ENCODE measurements at places on chromosomes 5 and 9. TPM values are rescaled to one million over a fixed set of nuclear protein-coding genes. Genes with fewer than 3 reads are reported as not detected.

DNA sequence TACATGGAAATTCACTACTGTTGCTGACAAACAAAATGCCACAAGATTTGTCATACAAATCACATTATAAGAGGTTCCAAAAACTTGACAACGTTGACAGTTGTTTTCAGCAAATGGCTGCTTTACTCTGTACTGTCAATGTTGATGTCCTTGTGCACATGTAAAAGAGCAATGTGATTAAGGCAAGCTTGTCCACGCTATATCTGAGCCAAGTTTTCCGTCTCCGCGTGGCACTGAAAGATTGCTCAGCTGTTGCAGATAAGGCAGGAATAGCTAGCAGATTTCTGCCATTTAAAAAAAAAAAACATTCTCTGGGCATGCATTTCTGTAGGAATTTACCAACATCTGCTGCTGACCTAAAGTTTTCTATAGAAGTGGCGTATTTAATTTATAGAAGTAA is 46.4 kb upstream of the MEF2C start:
- H3K36me3 ChIP-seq, result no peaks in the 10 kb centered on the region
- H3K4me1 ChIP-seq, result no peaks in the 10 kb centered on the region
- H3K27ac ChIP-seq, result no peak overlapping the region
- H3K27me3 ChIP-seq, result no peaks in the 10 kb centered on the region
- no peak for DNase-seq

GRCh38 chr5:40569546-40570270 is 110.0 kb upstream of the PTGER4 start:
- no peak for DNase-seq
- H3K4me1 ChIP-seq, result no peaks in the 10 kb centered on the region
- H3K4me3 ChIP-seq, result no peak overlapping the region
- no peaks in the 10 kb centered on the region for H3K27me3 ChIP-seq
- H3K36me3 ChIP-seq, result no peaks in the 10 kb centered on the region
- H3K27ac ChIP-seq, result no peak overlapping the region

DNA sequence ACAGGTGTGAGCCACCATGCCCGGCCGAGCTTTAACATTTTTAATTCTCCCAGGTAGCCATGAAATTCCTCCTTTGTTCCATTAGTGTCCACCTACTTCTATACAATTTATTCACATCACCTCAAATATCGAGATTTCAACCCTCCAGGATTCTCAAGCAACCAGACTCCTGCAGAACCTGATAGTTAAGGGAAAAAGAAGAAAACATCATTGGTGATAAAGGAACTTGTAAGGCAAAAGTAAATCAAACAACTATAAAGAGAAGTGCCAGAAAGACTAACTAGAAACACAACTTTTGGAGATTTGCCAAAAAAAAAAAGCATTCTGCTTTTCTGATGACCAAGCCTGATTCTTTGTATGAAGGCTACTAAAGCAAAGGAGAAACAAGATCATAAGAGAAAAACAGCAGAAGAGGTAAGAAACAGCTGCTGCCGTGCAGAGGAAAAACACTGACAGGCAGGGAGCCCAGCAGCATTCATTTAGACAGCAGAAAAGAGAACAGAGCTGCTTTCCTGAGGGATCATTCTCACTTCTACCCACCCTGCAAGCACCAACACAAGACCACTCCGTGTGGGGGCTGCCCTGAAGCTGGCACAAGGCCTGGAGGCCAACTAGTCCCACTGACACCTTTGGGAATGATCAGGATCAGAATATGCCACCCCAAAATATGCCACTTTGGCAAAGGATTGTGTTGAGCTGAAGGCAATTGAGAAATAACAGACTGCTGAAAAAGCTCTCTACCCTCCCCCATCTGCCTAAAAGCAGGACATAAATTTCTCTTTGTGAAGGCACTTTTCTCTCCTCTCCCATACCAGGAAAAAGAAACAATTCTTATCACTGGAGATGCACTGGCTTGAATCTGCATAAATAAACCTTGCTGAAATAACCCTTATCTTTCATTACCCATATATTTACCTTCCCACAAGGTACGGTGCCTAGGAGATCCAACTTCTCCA is 75.1 kb downstream of the ALDH7A1 start:
- no peaks in the 10 kb centered on the region for H3K27me3 ChIP-seq
- H3K4me1 ChIP-seq, result no peaks in the 10 kb centered on the region
- H3K4me3 ChIP-seq, result no peak overlapping the region
- H3K36me3 ChIP-seq, result no peaks in the 10 kb centered on the region
- H3K27ac ChIP-seq, result peak overlapping the region; percentile 55
- no peak for DNase-seq

DNA sequence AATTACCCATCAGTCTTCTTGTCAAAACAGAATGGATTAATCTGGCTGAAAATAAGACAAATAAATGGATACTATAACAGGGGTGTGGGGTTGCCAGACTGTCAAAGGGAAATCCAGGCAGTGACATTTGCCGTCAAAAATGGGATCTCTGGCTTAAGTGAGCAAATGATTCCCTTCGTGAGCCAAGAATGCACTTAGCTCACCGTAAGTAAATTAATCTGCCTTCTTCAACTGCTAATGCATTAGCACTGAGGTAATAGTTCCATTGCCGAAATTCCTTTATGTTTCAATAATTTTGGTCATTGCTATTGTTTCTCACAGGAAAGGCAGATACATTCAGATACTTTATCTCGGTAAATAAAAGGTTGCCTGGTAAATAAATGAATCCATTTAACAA is 377.8 kb downstream of the KIAA0825 start:
- no peaks in the 10 kb centered on the region for H3K27me3 ChIP-seq
- H3K36me3 ChIP-seq, result no peaks in the 10 kb centered on the region

DNA sequence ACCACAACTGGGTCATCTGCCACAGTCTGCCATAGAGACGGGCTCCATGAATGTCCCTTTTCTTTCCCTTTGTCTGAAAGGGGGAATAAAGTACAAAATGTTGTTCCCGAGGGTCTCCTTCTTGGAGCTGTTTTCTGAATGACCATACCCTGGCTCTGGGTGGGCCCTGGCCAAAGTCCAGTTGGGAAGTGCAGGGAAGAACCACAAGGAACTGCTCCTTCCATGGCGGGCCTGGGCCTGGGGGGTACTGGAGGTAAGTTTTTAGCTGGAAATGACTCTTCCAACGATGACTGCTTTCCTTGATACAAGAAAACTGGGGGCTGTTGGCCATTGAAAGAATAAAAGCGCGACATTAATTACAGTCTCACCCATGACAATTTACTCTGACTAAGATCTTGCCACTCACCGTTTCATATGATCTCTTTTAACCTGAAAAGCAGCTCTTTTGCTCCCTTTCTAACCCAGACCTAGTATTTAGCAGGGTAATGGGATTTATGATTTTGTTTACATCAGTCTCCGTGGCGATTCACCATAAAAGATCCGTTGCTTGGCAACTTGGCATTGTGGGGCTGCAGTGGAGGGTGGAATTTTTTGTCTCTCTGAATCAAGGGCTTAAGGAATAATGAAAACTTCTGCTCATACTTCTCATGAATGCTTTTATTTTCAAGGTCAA is 89.2 kb upstream of the PTCH1 start:
- no peak overlapping the region for H3K27ac ChIP-seq
- H3K4me3 ChIP-seq, result no peak overlapping the region
- H3K36me3 ChIP-seq, result no peaks in the 10 kb centered on the region
- DNase-seq, result no peak

DNA sequence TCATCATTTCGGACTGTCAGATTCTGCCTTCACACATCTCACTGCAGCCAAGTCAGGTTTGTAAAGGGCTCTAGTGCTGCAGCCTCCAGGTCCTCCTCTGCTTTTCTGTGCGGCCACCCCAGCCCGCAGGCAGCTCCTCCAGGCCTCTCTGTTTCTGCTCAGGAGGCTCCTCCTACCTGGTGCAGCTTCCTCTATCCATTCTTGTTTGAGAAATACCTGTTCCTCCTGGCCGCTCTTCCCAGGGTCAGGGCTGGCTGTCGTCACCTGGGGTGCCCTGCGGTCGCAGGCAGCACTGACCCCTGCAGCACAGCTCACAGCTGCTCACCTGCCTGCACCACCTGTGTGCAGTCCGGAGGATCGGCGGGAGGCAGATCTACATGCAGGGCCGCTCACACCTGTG is 387.7 kb upstream of the IRX4 start:
- H3K27me3 ChIP-seq, result no peaks in the 10 kb centered on the region
- no peak overlapping the region for H3K27ac ChIP-seq
- H3K4me3 ChIP-seq, result no peak overlapping the region
- no peaks in the 10 kb centered on the region for H3K36me3 ChIP-seq

DNA sequence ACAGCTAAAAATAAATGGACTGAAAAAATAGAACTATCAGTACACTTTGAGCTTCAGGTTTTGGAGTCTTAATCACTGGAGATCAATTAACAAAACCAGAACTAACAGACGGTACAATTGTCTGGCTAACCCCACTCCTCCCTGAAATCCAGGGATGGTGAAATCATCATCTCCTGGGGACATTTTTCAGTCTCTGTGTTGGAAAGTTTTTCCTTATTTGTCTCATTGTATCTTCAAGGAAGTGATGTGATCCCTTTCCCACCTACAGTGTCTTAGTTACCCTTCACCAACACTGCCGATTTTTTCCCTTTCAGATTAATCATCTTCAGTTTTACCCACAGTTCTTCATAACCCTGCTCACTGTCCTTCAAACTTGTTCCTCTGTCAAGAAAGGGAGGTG is 81.9 kb downstream of the MAP1B start:
- no peaks in the 10 kb centered on the region for H3K36me3 ChIP-seq
- DNase-seq, result no peak
- H3K4me3 ChIP-seq, result no peak overlapping the region
- no peak overlapping the region for H3K27ac ChIP-seq
- no peaks in the 10 kb centered on the region for H3K4me1 ChIP-seq

DNA sequence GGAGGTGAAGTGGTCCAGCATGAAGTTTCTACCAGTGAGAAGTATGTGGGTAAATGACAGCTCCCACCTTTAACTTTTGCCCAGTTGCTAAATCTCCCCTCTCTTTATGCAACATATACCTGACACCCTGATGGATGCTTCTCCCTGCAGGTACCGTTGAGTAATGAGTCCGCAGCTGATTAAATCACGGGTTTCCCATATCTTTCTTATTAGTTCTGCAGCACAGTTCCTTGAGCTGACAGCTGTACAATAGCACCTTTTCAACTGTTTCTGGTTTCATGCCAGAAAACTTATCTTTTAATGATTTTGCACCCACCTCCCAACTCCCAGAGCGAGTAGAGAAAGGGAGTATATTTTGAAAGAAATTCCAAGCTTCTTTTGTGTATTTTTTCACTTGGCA is 161.0 kb upstream of the TUT7 start:
- H3K36me3 ChIP-seq, result no peaks in the 10 kb centered on the region
- H3K27me3 ChIP-seq, result no peaks in the 10 kb centered on the region
- H3K4me3 ChIP-seq, result no peak overlapping the region
- H3K27ac ChIP-seq, result no peak overlapping the region

DNA sequence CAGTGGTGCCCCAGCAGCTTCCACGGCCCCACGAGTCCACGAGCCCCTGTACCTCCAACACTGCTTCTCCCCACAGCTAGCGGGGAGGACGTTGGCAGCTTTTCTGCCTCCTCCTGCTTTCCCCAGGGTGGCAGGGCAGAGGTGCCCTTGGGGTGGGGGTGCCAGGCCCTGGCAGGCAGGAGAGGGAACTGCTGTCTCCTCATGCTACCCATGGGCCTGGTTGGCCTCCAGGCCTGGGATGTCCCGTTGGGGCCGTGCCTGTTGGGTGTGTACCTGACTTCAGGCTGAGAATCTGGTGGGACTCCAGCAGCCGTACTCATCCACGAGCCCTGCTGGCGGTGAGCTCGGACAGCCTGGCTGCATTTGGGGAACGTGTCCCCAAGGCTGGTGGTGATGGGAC is 27.3 kb downstream of the RXRA start:
- no peaks in the 10 kb centered on the region for H3K27me3 ChIP-seq
- H3K27ac ChIP-seq, result no peak overlapping the region
- DNase-seq, result no peak
- no peak overlapping the region for H3K4me3 ChIP-seq
- H3K36me3 ChIP-seq, result no peaks in the 10 kb centered on the region

DIMT1 gene
- 54.4 TPM for total RNA-seq

QRFP gene
- not detected for total RNA-seq

PCDHGA9 gene
- not detected for total RNA-seq

KCNV2 gene
- total RNA-seq, result not detected

SLC46A2 gene
- not detected for total RNA-seq
